ENCODE measurements at places on chromosomes 3 and 15.
A peak's percentile ranks its signal among the peaks of the same experiment; 100 is the strongest.

- DNase-seq = no peak
These were observed 46.5 kb downstream of the RPN1 start for GRCh38 chr3:128603811-128604775.

DNA sequence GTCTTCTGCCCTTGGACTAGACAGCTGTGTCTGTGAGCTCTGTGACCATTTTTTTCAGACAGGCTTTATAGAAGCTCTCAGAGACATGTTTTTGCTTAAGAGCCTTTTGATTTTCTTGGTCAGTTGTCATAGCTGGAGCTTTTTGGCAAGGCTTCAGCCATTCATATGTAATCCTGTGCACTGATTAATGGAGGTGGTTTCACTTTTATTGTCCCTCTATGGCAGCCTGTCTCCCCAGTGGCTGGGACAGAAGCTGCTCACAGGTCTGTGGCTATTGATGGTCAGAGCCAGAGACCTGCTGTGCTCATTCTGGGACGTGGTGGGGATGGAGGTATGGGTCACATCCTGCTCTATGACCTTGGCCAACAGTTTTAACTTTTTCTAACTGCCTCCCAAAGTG, 226.6 kb upstream of the LRRFIP2 start:
- no peak for DNase-seq

DNA sequence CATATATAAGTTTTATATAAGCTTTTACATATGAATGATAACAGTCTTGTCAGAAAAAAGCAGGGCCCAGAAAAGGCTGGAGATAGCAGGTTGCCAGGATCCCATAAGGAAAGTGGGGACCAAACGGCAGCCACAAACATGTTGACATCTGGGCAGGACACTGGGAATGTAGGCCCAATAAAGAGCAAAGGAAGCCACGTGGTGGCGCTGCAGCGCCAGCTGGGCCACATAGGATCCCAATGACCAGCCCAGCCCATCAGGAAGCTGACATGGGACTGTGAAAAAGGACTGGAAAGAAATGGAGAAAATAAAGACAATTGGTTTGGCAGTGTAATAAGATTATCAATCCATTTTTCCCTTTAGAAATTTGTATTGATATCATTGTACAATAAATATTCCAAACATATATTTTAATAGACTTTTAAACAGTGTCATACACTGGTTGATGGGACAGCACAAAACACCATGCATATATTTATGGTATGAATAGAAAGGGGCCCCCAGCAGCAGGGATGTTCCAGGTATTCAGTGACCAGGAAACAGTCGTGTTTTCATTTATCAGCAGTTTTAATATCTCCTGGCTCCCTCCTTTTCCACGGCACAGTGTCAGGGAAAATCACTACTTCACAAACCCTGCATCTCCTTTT, 89.0 kb upstream of the STRIT1 start:
- DNase-seq = peak; percentile 56

DNA sequence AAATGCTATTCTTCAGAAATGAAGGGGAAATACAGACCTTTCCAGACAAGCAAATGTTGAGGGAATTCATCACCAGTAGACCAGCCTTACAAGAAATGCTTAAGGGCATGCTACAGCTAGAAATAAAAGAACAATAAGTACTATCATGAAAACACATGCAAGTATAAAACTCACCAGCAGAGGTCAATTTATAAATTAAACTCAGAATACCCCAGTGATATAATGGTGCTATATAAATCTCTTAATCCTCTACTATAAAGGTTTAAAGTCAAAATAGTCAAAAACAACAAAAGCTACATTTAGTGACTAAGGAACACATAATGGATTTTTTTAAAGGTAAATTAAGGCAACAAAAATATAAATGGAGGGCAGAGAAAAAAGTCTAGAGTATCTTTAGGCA, 142.5 kb downstream of the CPNE4 start:
- no peak for DNase-seq

DNA sequence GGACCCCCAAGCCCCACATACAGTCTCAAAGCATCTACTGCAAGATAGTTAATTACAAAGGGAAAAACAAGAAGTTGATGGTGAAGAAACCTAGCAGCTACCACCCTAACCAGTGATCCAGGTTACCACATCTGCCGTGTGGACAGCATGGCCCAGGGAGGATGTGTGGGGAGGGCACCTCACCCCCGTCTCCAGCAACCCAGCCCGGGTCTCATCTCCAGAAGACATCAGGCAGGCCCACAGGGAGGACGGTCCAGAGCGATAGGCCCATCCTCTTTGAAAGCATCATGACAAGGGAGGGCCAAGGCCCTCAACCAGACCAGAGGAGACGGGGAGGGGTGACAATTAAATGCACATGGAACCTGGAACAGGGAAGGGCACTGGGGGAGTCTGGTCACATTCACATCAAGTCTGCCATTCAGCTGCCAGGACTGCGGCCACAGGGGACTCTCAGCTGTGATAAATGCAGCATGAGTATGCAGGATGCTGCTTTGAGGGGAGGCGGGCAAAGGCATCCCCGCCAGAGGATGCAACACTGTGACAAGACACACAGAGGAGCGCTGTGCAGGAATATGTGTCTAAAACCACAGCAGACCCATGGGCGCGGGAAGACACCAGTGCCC, 18.8 kb downstream of the ZXDC start:
- no peak for DNase-seq

GRCh38 chr3:34002569-34003100, 204.2 kb downstream of the PDCD6IP start:
- DNase-seq = no peak

DNA sequence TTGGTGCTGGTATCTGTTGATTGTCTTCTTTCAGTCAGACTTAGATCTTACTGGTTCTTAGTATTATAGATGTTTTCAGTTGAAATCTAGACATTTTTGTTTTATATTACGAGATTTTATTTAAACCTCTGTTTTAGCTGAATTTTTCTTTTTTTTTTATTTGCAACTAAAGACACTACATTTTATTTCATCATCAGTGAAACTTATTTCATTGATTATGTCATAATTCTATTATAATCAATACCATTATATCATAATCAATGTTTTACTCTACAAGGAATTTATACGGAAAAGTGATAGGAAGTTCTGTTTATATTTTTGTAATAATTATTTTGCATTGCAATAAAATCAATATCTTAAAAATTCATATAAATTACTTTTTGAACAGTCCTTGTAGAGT, 477.4 kb upstream of the MDFIC2 start:
- no peak for DNase-seq

- DNase-seq = no peak
These were observed 130.9 kb upstream of the RASGRP1 start for GRCh38 chr15:38695249-38696108.

DNA sequence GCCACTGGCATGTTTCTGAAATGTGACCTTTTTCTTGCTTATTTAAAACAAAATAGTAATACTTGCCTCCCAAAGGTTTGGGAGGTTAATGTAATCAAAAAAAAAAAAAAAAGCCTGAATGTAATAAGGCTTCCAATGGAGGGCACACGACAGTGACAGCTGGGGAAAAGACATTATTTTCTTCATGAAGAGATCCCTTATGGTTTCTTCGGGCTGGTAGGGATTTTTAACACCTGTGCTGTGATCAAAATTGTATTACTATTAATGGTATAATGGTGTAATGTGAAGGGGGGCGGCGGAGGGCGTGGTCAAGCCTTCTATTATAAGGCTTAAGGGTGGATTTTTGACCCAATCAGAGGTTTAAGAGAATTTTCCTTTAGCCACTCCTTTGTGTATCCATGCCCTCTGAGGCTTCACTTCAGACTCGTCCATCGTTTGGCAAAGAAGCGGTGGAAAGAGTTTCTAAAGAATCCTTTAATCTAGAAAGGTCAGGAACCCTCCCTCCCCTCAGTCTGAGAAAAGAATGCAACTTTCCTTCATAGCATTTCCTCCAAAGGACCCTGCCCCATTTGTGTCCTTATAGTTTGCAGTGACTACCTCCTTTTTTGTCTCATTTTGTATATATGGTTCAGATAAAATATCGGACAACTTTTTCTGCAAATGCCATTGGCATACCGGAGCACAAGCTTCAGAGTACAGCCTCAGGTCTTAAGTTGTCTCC, 89.5 kb upstream of the CHD2 start:
- no peak for DNase-seq

DNA sequence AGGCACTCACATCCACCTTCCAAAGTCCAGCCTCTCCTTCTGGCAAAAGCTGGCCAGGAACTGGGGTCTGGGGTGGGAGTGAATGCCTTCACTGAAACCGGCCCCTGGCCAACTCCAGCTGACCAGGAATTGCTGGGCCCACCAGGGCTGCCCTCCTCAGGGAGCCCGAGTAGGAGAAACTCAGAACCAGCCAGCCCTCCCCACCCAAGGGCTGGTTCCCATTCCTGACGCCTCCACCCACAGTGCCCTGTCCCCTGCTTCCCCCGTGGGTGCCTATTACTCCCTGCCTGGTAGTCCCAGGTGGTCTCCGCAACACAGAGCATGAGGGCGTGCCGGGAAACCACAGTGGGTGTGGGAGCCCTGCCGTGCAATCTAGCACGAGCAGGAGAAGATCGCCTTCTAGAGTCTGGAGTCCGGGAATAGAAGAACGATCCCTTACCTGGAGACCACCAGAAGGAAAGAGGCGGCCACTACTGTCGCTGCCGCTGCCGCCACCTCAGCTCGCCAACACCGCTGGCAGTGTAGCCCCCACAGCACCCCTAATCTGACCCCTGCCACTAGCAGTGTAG, 178.8 kb downstream of the POTEB3 start:
- DNase-seq = peak; percentile 0

DNA sequence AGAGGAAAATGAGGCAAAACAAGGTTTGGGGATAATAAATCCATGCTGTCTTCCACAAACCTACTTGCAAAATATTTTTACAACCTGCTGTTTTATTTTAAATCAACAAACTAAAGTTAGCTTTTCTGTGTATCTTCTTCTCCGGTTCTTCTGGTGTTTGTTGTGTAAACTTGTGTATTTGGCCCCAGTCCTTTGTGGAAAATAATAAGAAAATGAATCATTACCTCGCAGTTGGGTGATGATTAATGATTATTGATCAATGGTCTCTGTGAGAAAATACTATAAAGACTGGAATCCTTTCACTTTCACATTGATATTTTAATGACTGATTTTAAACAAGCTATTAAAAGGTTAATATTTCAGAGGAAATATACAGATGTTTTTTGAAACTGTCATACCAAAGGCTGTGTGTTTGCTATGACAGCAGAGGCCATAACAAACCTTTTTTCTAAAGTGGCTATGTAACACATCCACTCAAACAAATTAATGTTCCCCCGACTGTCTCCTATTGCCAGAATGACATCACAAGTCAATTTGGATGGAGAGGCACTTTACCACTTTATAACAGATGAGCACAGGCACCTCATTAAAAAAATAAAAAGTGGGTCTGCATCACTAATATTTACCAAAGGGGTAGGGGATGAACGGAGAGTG, 152.5 kb downstream of the MEX3B start:
- no peak for DNase-seq

DNA sequence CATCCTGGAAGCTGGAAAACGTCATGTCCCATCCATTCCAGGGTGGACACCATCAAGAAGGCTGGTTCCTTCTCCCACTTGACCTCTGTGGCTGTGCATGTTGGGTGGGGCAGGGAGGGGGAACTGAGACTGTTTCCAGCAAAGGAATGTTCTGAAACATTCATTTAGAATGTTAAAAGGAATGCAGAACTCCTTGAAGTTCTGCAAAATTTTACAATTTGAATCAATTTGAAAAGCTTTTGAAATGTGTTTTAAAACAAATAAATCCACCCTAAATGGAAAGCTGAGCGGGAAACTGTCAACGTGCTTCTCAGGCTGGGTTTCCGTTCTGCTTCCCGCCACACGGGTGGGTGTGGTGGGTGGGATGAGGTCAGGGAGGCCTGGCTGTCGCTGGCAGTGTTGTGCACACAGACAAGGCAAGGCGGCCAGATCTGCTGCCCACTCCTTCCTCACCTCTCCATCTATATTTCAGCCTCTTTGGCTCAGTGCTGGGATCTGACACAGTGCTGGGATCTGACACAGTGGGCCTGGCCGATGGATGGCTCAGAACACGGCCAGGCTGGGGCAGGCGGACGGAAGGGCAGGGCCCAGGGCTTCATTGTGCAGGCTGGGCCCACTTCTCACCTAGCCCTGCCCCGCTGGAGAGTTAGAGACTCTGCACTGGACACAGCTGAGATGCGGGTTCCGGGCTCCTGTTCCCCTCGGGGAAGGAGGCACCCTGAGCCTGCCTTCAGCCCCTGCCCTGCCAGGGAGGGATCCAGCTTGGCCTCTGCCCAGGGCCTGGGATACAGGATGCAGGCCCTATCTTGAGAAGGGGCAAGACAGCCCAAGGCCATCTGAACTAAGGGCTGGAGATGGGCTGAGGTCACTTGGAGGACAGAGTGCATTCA, 110.4 kb downstream of the TMEM266 start:
- DNase-seq = no peak

- peak; percentile 38 for DNase-seq
These were observed 157.3 kb downstream of the ADAMTS9 start for GRCh38 chr3:64530434-64531049.

DNA sequence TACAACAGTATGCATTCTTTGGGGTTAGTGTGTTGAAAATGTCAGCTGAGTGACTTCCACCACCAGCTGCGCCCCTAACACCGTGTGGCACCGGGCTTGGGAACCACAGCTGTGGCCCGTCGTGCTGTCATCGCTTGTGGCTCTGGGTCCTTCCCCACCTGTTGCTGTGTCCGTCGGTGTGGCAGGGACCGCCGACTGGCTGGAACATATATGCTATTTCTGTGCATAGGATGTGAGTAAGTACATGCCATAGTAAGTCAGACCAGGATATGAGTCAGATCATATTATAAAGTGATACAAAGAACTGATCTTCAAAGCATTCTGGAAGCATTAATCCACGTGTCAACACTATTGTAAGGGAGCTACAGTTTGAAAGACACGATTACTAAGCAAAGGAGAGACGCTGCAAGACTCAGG, 31.9 kb downstream of the EHD4 start:
- DNase-seq = no peak

DNA sequence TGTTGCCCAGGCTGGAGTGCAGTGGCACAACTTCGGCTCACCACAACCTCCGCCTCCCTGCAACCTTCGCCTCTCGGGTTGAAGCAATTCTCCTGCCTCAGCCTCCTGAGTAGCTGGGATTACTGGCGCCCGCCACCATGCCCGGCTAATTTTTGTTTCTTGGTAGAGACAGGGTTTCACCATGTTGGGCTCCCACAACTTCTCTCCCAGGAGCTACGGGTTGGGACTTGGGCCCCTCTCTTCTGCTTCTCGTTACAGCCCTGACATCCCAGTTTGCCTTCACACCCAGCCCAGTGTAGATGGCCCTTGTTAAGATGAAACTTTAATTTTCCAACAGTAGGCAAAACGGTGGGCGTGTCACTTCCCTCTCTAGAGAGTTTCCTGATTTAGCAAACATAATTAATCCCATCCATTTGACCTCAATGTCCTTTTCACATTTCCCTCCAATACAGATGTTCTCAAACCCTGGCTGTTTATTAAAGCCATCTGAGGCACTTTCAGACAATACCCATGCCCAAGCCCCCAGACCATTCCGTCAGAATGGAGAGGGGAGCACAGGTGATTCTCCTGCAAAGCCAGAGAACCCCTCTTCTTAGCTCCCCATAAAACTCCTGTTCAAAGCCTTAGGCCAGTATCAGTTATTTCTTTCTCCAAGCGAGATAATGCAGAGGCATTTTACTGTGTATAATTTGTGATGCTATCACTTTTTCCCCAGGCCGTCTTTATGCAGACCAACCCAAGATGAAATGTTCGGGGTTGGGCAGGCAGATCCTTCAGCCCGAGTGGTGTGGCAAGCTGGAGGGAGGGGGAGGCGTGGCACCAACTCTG, 245.7 kb downstream of the XXYLT1 start:
- DNase-seq = no peak

- no peak for DNase-seq
These were observed 60.4 kb downstream of the BOC start for GRCh38 chr3:113271594-113272384.

- DNase-seq = no peak
These were observed 80.2 kb downstream of the BFSP2 start for GRCh38 chr3:133479895-133480669.
